Fibroblast of upper back skin (primary cell): ENCODE measurements at places on chromosomes 4 and X.

DNA sequence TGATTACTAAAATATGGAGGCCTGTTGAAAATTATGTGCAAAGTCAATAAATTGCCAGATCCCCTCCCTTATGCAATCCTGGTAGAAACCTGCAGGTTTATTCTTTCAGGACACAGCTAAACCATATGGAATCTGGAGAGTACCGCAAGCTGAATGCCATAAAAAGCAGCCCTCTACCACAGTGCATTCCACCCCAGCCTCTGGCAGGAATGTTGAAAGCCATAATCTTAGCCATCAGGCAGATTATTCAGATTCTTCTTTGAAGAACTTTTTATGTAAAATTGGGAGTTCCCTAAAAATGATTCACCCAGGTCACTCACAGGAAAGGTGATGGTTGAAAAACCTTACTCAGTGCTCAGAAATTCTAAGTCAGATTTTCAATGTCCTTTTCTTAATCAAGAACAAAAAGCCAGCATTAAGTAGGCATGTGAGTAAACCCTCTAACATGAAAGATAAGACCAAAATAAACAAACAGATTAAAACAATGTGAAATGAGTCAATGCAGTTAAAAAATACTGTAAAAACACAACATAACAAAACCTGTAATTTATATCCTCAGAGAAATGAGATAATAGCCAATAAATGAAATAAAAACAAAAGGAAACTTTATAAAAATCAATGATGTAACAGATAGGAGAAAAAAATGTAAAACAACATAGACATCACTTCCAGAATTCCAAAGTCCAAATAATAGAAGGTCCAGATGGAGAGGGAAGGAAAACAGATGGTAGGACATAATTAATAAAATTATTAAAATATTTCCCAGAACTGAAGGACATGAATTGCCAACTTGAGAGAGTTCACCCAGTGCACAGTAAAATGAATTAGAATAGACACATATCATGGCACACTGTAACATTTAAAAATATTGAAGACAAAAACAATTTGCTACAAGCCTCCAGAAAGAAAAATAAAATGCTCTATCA lies 226.9 kb downstream of the FSTL5 start:
- DNase-seq, result peak; percentile 97

- no peak for DNase-seq
These were observed 37.8 kb downstream of the LEF1 start for GRCh38 chr4:108130955-108131354.

DNA sequence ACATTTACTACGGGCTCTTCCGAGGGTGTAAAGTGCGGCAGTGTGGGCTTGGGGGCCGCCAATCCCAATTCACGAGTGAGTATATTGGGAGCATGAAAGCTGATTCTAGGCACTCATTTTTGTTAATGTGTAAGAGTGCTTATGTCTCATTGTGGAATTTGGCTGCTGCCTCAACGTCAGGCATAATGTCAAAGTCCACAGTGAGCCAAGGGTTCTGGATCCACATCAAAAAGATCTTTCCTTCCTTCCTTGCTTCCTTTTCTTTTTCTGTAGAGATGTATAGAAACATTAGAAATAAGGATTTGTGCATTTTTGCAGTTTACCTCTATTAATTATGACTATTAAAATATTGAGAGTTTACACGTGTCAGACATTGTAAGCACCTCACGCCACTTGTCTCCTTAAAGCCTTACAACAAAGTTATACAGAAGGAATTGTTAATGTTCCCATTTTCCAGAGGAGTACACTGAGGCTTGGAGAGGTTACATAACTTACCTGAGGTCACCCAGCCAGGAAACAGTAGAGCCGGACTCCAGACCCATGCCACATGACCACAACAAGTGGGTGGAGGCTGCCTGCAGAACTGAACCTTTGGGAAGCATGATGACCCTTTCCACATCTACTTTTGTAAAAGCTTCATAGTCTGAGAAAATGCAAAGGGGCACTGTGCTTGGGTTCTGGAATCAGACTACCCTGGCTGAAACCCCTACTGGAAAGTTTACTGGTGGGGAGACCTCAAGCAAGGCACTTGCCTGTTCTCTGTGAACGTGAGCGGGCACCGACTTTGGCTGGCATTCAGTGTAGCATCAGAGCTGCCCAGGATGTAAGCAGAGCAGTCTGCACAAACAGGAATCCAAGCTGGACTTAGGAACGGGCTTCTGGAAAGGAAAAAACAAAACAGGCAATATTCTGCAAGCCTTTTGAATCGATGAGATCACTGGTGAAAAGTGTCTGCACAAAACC lies 761 bp downstream of the CLRN2 start:
- no peak for DNase-seq

- DNase-seq, result peak; percentile 87
These were observed 105.1 kb downstream of the FNIP2 start for GRCh38 chr4:158873795-158874401.

DNA sequence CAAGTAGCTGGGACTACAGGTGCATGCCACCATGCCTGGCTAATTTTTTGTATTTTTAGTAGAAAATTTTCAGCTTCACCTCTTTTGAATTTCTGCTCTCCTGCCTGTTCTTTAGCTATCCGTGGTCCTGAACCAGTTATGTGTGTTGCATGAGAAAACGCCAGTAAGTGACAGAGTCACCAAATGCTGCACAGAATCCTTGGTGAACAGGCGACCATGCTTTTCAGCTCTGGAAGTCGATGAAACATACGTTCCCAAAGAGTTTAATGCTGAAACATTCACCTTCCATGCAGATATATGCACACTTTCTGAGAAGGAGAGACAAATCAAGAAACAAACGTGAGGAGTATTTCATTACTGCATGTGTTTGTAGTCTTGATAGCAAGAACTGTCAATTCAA lies 13.9 kb downstream of the ALB start:
- DNase-seq, result peak; percentile 5

- no peak for DNase-seq
These were observed 7.3 kb upstream of the TMEM33 start for GRCh38 chr4:41927796-41928499.

GRCh38 chr4:10115797-10116568 lies 616 bp downstream of the WDR1 start:
- no peak for DNase-seq

GRCh38 chrX:10685923-10686595 lies 65.7 kb upstream of the MID1 start:
- peak; percentile 24 for DNase-seq

GRCh38 chrX:143058120-143058519 lies 32.4 kb downstream of the SPANXN4 start:
- no peak for DNase-seq

GRCh38 chr4:163592212-163592611 lies 97.7 kb downstream of the TMA16 start:
- DNase-seq, result no peak

GRCh38 chr4:174217273-174218126 lies 66.0 kb downstream of the FBXO8 start:
- peak; percentile 90 for DNase-seq
